ENCODE measurements at places on chromosomes 2 and 18.
A peak's percentile ranks its signal among the peaks of the same experiment; 100 is the strongest.

DNA sequence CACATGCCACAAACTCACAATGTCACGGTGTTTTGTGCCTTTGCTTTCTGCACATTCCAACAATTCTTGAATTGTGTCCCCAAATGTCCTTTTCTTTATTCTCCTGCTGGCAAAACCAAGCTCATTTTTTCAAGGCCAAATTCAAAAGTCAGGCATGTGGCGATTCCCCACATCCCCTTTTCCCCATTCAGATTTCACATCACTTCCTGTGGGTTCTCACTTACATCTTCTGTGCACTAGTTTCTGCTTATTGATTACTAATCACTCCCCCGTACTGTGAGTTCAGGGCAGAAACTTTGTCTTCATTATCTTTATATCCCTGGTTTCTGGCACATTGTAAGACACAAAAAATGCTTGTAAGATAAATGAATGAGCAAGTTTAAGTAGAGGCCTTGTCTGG, 69.2 kb downstream of the AP1S3 start:
- DNase-seq = no peak

GRCh38 chr2:171787333-171788072, 100.2 kb downstream of the DYNC1I2 start:
- DNase-seq = no peak

DNA sequence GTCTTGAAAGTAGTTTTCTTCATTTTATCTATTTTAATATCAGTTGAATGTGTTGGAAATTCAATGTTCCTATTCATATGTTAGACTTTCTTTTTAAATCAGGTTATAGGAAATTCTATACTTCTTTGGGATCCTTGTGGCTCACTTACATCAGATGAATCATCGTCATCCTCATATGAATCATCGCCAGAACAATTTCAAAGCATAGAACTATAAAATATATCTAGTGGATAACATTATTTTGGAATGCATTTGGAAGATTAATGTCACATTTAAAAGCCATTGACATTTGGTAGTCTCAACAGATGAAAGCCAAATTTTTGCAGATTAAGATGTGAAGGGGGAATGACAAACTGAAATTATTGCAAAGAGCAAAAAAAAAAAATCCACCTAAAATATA, 94.1 kb downstream of the FAM161A start:
- no peak for DNase-seq

- DNase-seq = peak; percentile 82
Measured at GRCh38 chr18:2655178-2655953, at the start of gene SMCHD1. Gene SMCHD1 (plus strand): TSS chr18:2655726. CDS start chr18:2656076, 350 bp downstream.

- no peak for DNase-seq
Measured at GRCh38 chr2:63654959-63655358, 66.2 kb downstream of the MDH1 start.

GRCh38 chr2:218089259-218089658, 20.2 kb downstream of the RUFY4 start:
- no peak for DNase-seq

DNA sequence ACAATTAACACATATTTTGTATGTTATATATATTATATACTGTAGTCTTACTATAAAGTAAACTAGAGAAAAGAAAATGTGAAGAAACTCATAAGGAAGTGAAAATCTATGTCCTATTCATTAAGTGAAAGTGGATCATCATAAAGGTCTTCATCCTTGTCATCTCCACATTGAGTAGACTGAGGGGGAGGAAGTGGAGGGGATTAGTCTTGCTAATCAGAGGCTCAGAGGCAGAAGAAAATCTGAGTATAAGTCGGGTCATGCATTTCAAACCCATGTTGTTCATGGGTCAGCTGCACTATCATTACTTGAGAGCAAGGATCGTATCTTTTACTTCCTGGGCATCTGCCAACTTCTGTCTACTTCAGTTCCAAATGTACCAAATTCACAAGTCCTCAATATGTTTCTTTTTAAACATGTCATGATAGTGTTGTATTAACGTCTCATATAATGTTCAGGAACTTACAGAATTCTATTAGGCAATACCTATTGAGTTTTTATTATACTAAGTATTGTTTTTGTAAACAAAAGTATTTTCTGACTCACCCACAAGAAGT, 208.9 kb upstream of the BOD1L2 start:
- DNase-seq = no peak

GRCh38 chr2:139805441-139805840, 1025.3 kb upstream of the NXPH2 start:
- no peak for DNase-seq

GRCh38 chr2:2321200-2321540, 9.9 kb downstream of the MYT1L start:
- DNase-seq = no peak

DNA sequence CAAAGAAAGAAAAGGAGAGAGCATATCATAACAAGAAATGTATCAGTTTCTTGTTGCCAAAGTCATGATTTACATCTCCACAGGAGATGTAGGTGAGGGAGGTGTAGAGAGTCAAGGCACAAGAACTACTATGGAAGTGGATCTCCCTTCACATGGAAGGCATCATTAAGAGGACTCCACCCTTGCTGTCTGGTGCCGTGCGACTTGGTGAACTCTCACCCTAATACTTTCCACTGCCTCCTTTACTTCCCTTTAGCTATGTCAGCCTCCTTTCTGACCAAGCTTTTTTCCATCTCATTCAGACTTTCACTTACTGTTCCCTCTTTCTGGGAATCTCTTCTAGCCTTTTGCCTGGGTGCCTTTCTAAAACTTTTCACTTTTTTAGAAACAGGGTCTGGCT, 490.0 kb downstream of the THSD7B start:
- DNase-seq = no peak

DNA sequence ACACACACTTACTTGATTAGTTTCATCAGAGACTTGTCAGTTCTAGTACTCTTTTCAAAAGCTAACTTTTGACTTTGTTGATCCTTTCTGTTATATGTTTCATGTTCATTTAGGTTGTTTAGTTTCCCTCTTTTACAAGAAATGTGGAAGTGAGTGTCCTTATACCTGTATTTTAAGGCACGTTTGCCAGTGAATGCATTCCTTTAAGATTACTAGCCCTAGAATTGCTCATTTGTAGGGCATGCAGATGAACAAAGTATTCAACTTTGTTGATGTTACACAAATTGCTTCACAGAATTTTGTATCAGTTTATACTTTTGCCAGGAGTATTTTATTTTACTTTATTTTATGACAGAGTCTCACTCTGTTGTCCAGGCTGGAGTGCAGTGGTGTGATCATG, 6.3 kb downstream of the IL1RL2 start:
- no peak for DNase-seq

GRCh38 chr2:65974067-65974723, 460.7 kb upstream of the MEIS1 start:
- no peak for DNase-seq

- no peak for DNase-seq
Measured at GRCh38 chr2:74576211-74576862, 21.8 kb downstream of the DOK1 start.

- no peak for DNase-seq
Measured at GRCh38 chr2:168639441-168639898, 163.0 kb upstream of the NOSTRIN start.

GRCh38 chr2:70985283-70985688, 6.9 kb downstream of the ANKRD53 start:
- DNase-seq = no peak

GRCh38 chr2:27032495-27033252, at the start of gene TMEM214:
Gene TMEM214 (plus strand): TSS chr2:27032965. CDS start chr2:27033016, 51 bp downstream.
- peak; percentile 71 for DNase-seq
